H4 (cell line): ENCODE measurements at places on chromosomes 16 and 17.
A peak's percentile ranks its signal among the peaks of the same experiment; 100 is the strongest.

GRCh38 chr17:81428121-81428515 lies 32.9 kb downstream of the BAHCC1 start:
- DNase-seq, result peak; percentile 64

- peak; percentile 60 for DNase-seq
Measured at GRCh38 chr16:51084074-51084928, 66.8 kb downstream of the SALL1 start.

- DNase-seq, result no peak
Measured at GRCh38 chr17:48161127-48161905, 53.8 kb downstream of the SNX11 start.

DNA sequence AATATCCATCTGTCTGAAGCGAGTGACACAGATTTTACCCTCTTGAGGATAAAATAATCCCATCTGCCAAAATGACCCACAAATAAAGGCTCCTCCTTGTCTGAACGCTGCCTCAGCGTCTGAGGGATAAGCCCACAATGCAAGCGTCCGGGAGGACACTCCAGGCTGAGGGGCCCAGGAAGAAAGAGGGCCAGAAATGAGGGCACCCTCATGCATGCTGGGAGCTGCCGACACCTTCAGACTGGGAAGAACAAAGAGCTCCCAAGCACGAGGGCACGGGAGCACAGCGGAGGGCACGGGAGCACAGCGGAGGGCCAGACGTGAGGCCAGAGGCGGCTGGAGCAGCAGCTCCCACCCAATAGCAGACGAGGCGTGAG lies 126.9 kb downstream of the ZNF778 start:
- DNase-seq, result no peak

GRCh38 chr16:10988164-10988803 lies 43.9 kb downstream of the CLEC16A start:
- DNase-seq, result no peak
